ENCODE measurements at places on chromosomes 4 and X.

GRCh38 chrX:75045369-75045768, 110.7 kb downstream of the ABCB7 start:
- DNase-seq, result no peak

DNA sequence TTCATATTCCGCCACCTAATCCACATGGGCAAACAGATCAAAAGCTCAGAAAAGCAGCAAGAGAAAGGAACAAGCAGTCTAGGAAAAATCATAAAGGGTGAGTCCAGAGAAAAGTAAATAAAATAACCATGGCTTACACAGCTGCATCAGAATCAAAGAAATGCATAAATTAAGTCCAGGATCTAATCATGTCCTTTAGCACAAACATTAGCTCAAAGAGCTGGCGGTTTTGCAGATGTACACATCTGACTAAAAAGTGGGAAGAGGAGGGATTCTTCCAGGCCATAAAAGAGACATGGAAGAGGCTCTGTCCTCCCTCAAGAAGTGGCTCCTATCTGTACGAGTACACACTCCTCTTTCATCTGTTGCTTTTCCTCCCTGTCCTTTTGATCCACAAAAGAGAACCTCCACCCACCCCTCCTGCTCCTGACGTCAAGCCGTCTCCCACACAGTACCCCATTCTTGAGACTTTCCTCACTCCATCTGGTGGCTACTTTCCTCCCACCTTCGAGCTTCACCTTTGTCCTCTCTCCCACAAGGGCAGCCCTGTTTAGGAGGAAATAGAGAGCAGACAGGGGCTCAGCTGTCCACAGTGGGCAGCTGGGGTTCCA, 92.5 kb downstream of the RASL11B start:
- DNase-seq, result no peak

DNA sequence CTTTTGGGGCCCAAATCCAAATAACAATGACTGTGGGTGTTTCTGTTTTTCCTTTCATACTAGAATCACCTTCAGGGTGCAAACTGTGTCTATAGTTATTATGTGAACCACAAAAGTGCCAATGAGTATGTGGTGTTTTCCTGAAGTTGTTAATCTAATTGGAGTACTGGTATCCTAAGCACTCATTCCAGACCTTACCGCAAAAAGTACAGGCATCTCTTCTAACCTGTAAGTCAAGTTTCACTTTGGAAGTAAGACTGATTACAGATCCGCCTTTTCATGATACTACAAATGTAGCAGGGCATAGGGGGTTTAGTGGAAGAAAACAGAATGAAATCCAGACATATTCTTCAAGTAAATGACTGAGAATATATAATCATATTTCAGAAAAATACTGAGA, 16.1 kb downstream of the COQ2 start:
- DNase-seq, result no peak

DNA sequence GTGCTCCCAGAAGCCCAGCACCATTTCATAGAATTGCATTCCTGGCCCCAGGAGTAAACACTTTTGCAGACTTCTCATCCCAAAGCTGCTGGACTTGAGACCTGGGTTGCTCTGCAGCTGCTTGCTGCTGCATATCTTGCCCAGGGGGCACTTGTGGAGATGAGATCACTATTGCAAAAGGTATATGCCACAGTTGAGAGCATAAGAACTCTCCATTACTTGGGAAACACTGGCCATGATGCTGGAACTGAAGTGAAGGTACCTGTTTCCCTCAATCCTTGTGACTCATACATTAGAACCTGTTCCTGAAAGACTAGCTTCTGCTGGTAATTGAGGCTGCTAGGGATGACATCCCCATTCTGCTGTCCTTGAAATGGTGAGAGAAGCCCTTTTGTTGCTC, 43.1 kb upstream of the WDR1 start:
- DNase-seq, result no peak

DNA sequence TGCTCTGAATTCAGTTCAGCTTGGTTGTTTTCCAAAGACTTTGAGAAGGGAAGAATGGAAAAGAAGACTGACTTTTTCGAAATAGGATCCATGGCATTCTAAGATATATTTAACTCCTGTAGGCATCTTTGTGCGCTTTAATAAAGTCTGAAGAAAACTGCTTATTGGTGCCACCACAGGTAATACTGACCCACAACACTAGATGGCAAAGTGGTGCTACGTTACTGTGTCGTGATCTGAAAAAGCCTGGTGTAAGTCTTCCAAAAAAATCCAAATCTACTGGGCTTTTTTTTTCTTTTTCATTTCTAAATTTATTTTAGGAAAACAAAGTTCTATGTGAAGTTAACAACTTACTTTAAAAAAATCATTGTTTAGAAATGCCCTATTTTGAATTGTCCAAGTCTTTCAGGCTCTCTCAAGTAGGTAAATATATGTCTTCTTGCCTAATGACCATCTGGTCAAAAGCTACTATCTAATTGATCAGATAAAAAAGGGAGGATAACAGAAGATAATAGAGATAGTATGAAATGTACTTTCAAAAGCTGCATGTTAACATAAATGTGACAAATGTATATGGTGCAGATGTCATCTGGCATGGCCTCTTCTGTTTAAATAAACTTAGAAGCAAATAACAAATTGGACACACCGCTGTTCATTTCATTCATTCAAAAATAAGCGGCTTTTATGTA, 47.0 kb upstream of the MID1IP1 start:
- peak; percentile 51 for DNase-seq

- no peak for DNase-seq
Measured at GRCh38 chrX:12874581-12874980, 7.7 kb downstream of the TLR7 start.

DNA sequence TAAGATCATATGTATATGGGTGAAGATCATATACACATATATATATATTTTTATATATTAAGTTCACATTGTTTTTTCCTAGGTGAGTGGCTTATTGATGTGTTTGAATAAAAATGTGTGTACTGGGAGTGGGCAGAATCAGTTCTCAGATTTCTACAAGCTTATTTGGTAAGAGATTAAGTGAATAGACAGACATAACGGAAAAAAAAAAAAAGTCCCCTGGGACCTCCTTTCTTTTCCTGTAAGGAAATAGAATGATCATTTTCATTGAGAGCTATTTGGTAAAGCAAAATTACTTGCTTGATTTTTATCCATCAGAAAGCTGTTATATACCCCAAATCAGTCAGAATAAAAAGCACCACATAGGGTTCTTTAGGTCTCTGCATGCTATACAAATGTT, 597.7 kb downstream of the PCDH18 start:
- no peak for DNase-seq

GRCh38 chrX:69303231-69303630, 138.0 kb upstream of the PJA1 start:
- no peak for DNase-seq

GRCh38 chrX:71616672-71617529, 1.4 kb downstream of the CXCR3 start:
- no peak for DNase-seq

- DNase-seq, result no peak
Measured at GRCh38 chrX:41655101-41655500, 33.7 kb upstream of the GPR34 start.

GRCh38 chrX:47224266-47224895, 5.9 kb downstream of the CDK16 start:
- no peak for DNase-seq

DNA sequence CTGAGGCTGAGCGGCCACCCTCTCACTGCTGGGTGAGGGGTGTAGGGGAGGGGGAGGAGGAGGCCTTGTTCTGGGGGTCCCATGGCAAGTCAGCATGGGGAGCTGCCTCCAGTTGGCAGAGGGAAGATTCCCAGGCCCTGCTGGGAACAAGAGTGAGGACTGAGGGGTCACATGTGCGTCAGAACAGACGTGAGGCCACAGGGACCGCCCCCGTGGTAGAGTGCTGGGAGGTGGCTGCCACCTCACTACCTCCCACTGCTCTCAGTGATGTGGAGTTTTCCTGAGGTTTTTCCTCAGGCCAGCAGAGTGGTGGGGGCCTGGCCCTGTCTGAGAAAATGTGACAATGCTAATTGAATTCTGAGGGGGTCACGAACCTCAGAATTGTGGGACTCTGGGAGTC, 568 bp downstream of the MAGEC1 start:
- DNase-seq, result no peak

DNA sequence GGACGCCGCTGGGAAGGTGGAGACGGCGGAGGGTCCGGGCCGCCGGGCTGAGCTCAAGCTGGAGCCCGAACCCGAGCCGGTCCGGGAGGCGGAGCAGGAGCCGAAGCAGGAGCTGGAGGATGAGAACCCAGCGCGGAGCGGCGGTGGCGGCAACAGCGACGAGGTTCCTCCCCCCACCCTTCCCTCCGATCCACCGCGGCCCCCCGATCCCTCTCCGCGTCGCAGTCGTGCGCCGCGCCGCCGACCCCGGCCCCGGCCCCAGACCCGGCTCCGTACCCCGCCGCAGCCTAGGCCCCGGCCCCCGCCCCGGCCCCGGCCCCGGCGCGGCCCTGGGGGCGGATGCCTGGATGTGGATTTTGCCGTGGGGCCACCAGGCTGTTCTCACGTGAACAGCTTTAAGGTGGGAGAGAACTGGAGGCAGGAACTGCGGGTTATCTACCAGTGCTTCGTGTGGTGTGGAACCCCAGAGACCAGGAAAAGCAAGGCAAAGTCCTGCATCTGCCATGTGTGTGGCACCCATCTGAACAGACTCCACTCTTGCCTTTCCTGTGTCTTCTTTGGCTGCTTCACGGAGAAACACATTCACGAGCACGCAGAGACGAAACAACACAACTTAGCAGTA, 483 bp downstream of the USP27X start:
- no peak for DNase-seq

DNA sequence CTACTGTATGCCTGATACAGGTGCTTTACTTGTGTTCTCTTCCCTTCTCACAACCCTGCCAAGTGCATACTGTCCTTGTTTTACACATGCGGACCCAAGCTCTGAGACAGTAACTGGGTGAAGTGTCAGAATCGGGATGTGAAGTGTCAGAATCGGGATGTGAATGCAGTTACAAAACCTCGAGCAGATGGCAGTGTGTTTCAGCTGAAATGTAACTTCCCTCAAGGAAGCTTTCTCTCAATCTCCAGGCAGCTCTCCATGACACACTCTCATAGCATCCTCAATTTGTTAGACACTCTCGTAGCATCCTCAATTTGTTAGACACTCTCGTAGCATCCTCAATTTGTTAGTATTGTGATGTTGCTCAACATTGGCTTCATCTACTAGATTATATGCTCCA, 1.1 kb upstream of the HPSE start:
- peak; percentile 7 for DNase-seq

- DNase-seq, result no peak
Measured at GRCh38 chrX:8235026-8235425, 64.0 kb upstream of the VCX2 start.
